ENCODE measurements at places on chromosomes 13 and 19. TPM values are rescaled to one million over a fixed set of nuclear protein-coding genes. Genes with fewer than 3 reads are reported as not detected.

The CEACAM19 gene
- 2.2 TPM for total RNA-seq

The ZNF177 gene
- 3.5 TPM for total RNA-seq

The FAM124A gene
- total RNA-seq, result 5.7 TPM

The PBX4 gene
- not detected for total RNA-seq

The RASIP1 gene
- total RNA-seq, result 13.9 TPM

The ICAM4 gene
- total RNA-seq, result 0.36 TPM

The CEBPA gene
- total RNA-seq, result 1.7 TPM

Measured in left ventricle myocardium inferior (tissue), 1 donor.